ENCODE measurements at places on chromosomes 7 and 10. TPM values are rescaled to one million over a fixed set of nuclear protein-coding genes. Genes with fewer than 3 reads are reported as not detected.
A peak's percentile ranks its signal among the peaks of the same experiment; 100 is the strongest.

- peaks cover 3% of the 10 kb centered on the region for H3K27me3 ChIP-seq
- H3K36me3 ChIP-seq: no peaks in the 10 kb centered on the region
- H3K27ac ChIP-seq: no peak overlapping the region
- no peaks in the 10 kb centered on the region for H3K4me1 ChIP-seq
These were observed 177.5 kb downstream of the ANK3 start for GRCh38 chr10:60212195-60212594.

DNA sequence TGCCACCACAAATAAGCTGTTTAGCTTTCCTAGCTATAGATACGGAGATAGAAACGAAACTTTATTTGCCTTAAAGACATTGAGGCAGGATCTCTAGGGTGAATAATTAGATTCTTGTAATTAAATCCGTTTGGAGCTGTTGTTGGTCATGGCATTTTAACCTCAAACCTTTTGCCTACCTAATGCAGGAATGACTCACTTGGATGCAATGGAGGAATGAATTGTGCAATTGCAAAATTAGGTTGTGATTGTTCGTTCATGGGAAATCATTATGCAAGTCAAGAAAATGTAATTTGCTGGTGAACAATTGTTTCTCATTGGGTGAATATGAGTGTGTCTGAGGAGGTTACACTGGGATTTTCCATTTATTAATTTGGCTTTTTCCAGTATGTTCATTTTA, 703.5 kb downstream of the GATA3 start:
- H3K4me1 ChIP-seq: no peaks in the 10 kb centered on the region
- no peaks in the 10 kb centered on the region for H3K27me3 ChIP-seq
- no peak overlapping the region for H3K4me3 ChIP-seq
- DNase-seq: no peak

- DNase-seq: peak; percentile 8
- H3K4me3 ChIP-seq: no peak overlapping the region
- no peak overlapping the region for H3K27ac ChIP-seq
- H3K27me3 ChIP-seq: no peaks in the 10 kb centered on the region
These were observed 566.4 kb downstream of the GFRA1 start for GRCh38 chr10:115706488-115707076.

- no peak overlapping the region for H3K4me3 ChIP-seq
- no peak for DNase-seq
- no peaks in the 10 kb centered on the region for H3K27me3 ChIP-seq
These were observed 137.0 kb downstream of the STRA8 start for GRCh38 chr7:135370656-135371055.

- H3K27me3 ChIP-seq: no peaks in the 10 kb centered on the region
- no peak overlapping the region for H3K4me3 ChIP-seq
- H3K4me1 ChIP-seq: no peaks in the 10 kb centered on the region
- H3K36me3 ChIP-seq: peaks cover 26% of the 10 kb centered on the region
- no peak for DNase-seq
- no peak overlapping the region for H3K27ac ChIP-seq
These were observed 46.6 kb downstream of the ITGB1 start for GRCh38 chr10:32911285-32912016.

DNA sequence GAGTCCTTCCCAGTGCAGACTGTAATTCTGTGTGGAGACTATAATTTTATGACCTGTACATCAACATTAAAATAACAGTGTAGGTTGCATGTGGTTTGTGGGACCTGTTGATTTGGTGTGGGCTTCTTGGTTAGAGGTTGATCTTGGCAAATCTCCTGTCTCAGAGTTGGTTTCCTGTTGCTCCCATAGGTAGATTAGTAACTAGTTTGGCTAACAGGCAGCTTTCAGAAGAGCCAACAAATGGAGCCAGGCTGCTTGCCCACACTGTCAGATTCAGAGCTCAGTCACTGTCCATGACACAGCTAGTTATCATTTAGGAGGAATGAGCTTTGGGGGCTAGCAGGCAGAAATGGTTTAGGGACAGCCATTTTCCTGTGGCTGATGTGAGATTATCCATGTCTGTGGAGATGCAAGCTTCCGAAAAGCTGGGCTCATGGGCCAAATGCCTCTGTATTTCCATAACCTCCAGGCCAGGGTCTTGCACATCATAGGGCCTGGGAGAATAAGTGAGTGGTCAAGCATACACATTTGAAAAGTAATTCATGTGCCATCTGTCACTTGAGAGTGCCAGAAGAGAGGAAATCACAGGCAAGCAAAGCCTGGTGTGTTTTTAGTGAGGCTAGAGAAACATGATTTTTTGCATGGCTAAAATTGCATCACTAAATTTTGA, 33.4 kb downstream of the CCM2 start:
- no peaks in the 10 kb centered on the region for H3K36me3 ChIP-seq
- H3K4me3 ChIP-seq: no peak overlapping the region
- no peak for DNase-seq
- H3K27ac ChIP-seq: no peak overlapping the region

DNA sequence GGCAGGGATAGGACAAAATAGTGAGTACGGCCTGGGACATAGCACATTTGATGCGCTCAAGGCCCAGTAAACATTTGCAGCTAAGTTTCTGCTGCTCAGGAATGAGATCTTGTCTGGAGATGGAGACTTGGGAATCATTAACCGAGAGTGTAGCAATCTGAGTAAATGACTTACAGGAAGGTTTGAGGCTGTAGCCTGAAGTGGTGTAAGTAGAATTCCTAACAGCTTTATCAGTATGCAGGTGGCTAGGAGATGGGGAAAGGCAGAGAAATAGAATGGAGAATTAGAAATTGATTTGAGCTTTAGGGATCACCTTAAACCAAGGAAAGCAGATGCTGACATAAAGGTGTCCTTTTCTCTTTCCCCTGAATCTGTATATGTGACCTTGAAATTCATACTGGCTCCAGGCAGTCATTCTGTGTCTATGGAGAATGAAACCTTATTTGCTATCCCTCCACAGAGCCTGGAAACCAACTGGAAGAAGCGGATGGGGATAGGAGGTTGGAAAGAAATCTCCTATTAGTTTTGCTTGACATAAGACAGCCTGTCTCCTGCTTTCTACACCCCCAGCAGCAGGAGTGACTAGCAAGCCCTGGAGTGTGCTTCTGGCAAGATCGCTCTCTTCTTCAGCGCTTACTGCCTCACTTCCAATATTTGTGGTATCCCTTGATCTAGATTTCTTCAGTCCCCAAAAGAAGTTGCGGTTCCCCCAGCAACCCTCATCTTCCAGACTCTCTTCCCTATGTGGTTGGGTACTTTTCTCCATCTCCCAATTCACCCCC, 6.4 kb upstream of the PON2 start:
- no peaks in the 10 kb centered on the region for H3K36me3 ChIP-seq
- H3K27me3 ChIP-seq: no peaks in the 10 kb centered on the region
- no peak for DNase-seq

DNA sequence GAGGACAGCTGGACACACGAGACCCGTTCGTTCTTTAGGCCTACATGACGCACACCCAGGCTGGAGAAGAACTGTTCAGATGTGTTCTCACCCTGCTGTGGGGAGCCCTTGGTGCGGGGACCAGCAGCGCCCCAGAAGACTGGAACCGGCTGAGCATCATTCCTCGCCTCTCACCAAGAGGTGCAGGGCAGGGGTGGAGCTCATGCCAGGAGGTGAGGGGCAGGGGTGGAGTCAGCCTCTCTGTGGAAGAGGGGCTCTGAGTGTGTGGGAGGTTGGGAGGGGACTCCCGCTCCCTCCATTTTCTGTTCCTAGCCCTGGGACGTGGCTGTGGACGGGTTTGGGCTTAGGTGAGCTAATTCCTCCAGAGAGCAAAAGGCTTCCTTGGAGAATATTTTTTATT, 66.0 kb upstream of the SHH start:
- H3K27me3 ChIP-seq: no peaks in the 10 kb centered on the region
- no peak overlapping the region for H3K4me3 ChIP-seq
- no peaks in the 10 kb centered on the region for H3K36me3 ChIP-seq
- no peaks in the 10 kb centered on the region for H3K4me1 ChIP-seq

DNA sequence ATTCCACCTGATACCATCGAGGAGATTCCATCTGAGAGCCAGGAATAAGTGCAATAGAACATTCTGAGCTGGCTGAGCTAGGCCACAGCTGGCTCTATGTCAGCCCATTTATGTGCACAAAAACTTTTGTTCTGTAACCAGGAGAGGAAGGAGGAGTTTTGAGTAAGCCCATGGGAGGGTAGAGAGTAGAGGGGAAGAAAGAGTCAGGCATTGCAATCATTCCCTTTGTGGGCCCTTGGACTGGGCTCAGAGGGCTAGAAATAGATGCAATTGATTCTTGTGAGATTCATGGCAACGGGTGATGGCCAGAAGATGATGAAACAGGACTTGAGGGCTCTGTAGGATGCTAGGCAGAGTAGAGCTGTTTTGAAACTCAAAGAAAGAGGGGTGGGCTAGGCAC, 104.6 kb upstream of the KIF5B start:
- H3K27ac ChIP-seq: no peak overlapping the region
- H3K4me1 ChIP-seq: no peaks in the 10 kb centered on the region
- no peak for DNase-seq
- H3K27me3 ChIP-seq: no peaks in the 10 kb centered on the region
- H3K36me3 ChIP-seq: no peaks in the 10 kb centered on the region

DNA sequence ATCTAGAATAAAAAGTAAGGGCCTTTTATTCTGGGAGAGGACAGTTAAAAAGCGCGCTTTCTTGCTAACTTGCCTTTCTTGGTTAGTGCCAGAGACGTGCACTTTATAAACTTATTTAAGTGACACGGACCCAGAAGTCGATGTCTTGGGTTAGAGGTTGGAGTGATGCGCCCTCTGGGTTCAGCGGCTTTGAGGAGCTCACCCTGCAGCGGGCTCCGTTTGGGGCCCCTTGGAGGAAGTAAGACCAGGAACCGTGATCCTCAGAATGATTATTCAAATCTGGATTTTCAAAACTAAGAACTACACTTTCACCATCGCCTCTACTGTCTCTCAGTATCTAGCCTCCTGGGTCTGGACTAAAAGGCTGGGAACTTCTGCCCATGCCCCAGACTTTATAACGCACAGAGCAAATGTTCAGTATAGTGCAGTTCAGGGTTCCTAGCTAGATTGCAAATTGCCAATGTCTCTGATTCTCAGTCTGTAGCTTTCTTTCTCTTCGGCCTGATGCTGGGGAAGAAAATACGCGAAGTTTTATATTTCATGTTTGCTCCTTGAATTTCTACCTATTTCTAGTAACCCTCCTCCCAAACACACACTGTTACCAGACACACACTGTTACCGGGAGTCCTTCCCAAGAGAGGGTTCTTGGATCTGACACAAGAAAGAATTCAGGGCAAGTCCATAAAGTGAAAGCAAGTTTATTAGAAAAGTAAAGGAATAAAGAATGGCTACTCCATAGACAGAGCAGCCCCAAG, 18.6 kb upstream of the SMO start:
- H3K36me3 ChIP-seq: no peaks in the 10 kb centered on the region
- H3K4me1 ChIP-seq: no peaks in the 10 kb centered on the region
- DNase-seq: no peak
- H3K27me3 ChIP-seq: no peaks in the 10 kb centered on the region

DNA sequence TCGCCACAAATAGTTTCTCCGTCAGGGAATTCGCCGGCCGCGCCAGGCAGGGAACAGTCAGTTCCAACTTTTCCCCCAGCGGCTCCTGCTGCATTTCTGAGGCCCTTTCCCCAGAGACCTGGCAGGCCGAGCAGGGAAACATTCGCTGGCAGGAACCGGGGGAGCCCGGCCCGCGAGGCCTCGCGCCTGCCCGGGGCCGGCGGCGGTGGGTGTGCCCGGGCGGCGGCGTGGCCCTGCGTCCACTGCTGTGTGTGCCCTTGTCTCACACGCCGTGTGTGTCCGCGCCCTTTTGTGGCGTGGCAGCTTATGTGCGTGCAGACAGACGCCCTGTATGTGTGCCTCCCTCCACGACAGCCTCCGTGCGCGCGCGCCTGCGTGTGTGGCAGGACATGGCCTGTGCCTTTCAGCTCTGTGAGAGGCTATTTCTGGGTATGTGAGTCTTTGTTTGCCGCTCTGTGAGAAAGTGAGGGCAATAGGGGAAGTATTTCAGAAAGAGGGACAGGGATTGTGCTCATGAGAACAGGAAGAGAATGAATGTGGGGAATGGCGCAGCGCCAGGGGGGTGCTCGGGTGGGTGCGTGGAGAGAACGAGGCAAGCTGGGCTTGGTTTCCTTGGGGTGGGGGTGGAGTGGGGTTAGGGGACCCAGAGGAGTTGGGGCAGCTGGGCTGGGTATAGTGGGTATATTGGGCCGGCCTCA, 689 bp upstream of the SMARCD3 start:
- H3K27ac ChIP-seq: peak overlapping the region; percentile 74
- no peaks in the 10 kb centered on the region for H3K36me3 ChIP-seq
- DNase-seq: no peak
- no peaks in the 10 kb centered on the region for H3K27me3 ChIP-seq

DNA sequence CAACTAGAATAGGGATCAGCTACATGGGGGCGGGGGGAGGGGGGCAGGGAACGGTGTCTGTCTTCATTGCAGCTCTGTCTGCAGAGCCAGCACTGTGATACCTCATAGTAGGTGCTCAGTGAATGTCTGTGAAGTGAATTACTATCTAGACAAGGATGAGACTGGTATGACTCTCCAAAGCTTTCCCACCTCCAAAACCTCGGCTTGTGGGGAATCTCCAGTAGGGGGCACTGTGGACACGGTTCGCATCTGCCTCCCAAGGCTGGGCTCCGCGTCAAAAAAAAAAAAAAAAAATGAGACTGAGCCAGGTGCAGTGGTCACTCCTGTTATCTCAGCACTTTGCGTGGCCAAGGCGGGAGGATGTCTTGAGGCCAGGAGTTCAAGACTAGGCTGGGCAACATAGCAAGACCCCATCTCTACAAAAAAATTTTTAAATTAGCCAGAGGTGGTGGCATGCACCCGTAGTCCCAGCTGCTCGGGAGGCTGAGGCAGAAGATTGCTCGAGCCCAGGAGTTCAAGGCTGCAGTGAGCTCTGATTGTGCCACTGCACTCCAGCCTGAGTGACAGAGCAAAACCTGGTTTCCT, 9.6 kb downstream of the TRIM56 start:
- no peaks in the 10 kb centered on the region for H3K27me3 ChIP-seq
- H3K4me1 ChIP-seq: peaks cover 40% of the 10 kb centered on the region
- no peaks in the 10 kb centered on the region for H3K36me3 ChIP-seq
- no peak for DNase-seq
- peak overlapping the region; percentile 73 for H3K27ac ChIP-seq
- H3K4me3 ChIP-seq: no peak overlapping the region

GRCh38 chr10:33216661-33217427, 117.6 kb downstream of the NRP1 start:
- peaks cover 5% of the 10 kb centered on the region for H3K36me3 ChIP-seq
- peak; percentile 50 for DNase-seq
- H3K4me1 ChIP-seq: peaks cover 9% of the 10 kb centered on the region
- no peak overlapping the region for H3K4me3 ChIP-seq
- peak overlapping the region; percentile 80 for H3K27ac ChIP-seq
- no peaks in the 10 kb centered on the region for H3K27me3 ChIP-seq

GRCh38 chr10:89262086-89263051, 10.8 kb upstream of the LIPA start:
- H3K36me3 ChIP-seq: no peaks in the 10 kb centered on the region
- H3K4me1 ChIP-seq: peaks cover 46% of the 10 kb centered on the region
- H3K4me3 ChIP-seq: no peak overlapping the region
- no peak for DNase-seq
- no peaks in the 10 kb centered on the region for H3K27me3 ChIP-seq
- peak overlapping the region; percentile 86 for H3K27ac ChIP-seq

SLC26A5 gene
- not detected for total RNA-seq

FBXW4 gene
- total RNA-seq: 61.5 TPM

ASNS gene
- total RNA-seq: 91.4 TPM

CYP3A7 gene
- not detected for total RNA-seq

LRRD1 gene
- 0.05 TPM for total RNA-seq

COL26A1 gene
- total RNA-seq: 25.8 TPM

CLDN4 gene
- 295 TPM for total RNA-seq

PCGF5 gene
- total RNA-seq: 23.3 TPM

IL2RA gene
- 0.33 TPM for total RNA-seq

ZPBP gene
- not detected for total RNA-seq

PDE6C gene
- not detected for total RNA-seq

SPRN gene
- 0.64 TPM for total RNA-seq

AKR1C4 gene
- not detected for total RNA-seq

DPP6 gene
- total RNA-seq: not detected

EBF3 gene
- total RNA-seq: 0.64 TPM
